ENCODE measurements at places on chromosomes 16 and 17.

DNA sequence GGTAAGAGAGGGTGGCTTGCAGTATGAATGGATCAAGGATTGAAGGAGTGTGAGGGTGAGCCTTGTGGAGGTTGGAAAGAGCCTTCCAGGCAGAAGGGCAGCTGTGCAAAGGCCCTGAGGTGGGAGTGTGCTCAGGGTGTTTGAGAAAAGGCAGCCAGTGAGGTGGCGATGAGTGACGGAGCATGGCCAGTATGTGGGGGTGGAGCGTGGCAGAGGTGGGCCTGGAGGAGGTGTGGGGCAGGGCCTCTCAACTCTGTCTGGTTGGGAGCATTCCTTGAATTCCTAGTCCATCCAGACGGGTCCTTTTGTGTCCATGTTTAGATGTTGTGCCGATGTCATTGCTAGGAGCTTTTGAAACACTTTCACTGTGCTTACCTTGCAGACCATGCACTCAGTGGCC, 51.3 kb downstream of the EPN2 start:
- no peak for DNase-seq

- DNase-seq, result no peak
These were observed 548 bp downstream of the TBX2 start for GRCh38 chr17:61400066-61400716.

GRCh38 chr17:76538281-76538931, 897 bp upstream of the CYGB start:
- no peak for DNase-seq

- no peak for DNase-seq
These were observed 12.8 kb downstream of the SPNS3 start for GRCh38 chr17:4446326-4447071.
